ENCODE measurements at places on chromosomes 11 and 22.

DNA sequence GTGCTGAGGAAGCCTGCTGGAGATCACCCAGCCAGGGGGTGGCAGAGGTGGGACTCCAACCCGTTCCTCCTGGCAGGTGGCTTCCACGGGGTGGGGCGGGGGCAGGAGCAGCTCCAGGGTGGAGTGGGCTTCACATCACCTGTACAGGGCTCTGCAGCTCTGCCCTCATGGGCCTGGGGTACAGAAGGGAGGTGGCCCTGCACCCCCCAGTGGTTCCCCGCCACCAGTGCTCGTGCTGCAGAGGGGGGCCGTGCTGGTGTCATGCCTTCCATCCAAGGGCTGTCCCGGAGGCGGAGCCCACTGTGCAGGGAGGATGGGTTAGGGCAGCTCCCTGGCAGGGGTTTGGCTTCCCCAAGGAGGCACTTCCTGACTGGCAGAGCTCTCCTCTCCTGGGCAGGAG is 76.4 kb upstream of the SHISAL1 start:
- peak; percentile 18 for DNase-seq

DNA sequence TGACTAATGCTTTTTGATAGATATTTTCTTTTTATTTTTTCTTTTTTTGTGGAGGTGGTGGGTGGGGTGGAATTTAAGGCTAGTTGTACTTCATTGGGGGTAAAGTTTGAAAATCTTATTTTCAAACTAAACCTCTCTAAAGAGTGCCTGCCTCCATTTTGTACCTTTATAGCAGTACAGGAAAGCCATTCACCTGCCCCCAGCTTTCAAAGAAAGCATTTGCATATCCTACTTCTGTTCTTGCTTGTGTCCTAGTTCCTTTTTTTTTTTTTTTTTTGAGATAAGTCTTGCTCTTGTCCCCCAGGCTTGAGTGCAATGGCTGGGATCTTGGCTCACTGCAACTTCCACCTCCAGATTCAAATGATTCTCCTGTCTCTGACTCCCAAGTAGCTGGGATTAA is 766.2 kb upstream of the LRRC4C start:
- DNase-seq: no peak

DNA sequence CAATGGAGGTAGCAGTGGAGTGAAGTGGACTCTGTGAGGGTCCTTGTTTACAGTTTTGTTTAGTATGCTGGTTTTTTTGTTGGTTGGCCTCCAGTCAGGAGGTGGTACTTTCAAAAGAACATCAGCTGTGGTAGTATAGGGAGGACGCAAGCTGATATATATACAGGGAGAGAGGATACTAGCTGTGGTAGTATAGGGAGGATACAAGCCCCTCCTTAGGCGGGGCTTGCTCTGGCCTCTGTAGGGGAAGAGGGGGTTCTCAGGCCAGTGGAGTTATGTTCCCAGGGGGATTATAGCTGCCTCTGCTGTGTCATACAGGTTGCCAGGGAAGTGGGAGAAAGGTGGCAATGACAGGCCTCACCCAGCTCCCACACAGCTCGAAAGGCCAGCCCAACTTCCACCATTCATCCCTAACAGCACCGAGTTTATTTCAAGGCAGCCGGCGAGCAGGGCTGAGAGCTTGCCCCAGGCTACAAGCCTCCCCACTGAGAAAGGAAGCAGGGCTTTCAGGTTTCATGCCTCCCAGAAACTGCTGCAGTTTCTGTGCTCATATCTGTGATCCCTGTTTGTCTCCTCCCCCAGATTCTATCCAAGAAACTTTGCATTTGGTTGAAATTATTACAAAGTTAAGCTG is 10.4 kb downstream of the OR52E6 start:
- no peak for DNase-seq

- DNase-seq: no peak
These were observed 4.9 kb upstream of the TCN2 start for GRCh38 chr22:30602049-30602448.

DNA sequence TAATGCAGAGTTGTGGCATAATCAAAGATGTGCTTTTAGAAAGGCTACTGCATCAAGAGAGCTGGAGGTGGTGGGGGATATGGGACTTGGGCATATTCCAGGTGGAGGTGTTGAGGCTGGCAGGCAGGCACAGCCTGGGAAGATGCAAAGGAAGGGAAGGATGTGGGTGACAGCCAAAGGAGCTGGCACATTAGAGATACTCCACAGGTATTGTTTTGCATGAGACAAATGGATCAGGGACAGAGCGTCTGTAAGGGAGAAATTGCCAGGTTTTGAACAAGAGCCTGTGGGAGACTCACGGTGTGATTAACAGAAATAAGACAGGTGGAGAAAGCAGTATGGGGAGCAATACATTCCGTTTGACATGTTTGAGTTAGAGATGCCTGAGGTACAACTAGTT is 263.7 kb downstream of the NELL1 start:
- DNase-seq: no peak

DNA sequence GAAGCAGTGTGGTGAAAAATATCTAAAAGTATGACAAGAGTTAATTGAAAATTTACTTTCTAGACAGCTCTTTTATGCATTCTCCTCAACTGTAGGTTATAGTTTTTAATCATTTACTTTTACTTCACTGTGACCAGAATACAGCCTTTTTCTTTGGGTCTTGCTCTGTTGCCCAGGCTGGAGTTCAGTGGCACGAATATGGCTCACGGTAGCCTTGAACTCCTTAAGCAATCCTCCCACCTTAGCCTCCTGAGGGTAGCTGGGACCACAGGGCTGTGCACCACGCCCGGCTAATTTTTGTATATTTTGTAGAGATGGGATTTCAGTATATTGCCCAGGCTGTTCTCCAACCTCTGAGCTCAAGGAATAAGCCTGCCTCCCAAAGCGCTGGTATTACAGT is 5.3 kb downstream of the SC5D start:
- no peak for DNase-seq

GRCh38 chr22:20825624-20826023 is 33.0 kb downstream of the PI4KA start:
- DNase-seq: no peak
